ENCODE measurements at places on chromosomes 1 and 21.

DNA sequence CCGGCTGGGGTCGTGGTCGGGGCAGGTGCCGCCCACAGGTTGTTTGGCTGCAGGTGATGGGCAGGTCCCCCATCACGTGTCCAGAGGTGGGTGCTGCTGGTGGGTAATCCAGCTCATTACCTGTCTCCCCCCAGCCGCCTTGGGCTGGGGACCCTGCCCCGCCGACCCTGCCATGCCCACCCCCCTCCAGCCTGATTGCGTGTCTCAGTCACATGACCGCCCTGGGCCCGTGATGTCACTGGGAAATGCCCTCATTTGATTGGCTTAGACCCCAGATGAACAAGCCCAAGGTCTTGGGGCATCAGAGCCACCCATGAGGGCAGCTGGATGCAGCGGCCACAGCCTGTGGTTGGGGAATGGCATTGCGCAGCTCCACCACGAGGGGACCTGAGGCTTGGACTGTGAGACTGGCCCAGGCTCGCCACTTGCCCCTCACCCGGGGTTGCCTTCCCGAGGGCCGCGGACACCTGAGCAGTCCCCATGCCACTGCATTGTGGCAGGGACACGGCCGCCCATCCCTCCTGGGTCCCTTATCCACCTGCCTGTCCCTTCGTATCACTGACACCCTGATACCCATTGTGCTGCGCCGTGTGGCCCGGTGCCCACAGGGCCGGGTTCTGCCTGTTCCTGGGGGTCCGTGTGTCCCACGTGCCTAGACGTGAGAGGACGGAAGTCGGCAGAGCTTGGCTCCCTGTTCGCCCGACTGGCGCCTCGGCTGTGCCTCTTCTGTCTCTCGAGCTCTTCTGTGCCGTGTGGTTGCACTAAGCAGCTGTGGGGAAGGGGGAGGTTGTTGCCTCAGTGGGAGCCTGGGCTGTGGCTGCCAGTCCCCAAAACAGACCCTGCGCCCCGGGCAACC lies 68.0 kb downstream of the FAAP20 start:
- no peak for DNase-seq

DNA sequence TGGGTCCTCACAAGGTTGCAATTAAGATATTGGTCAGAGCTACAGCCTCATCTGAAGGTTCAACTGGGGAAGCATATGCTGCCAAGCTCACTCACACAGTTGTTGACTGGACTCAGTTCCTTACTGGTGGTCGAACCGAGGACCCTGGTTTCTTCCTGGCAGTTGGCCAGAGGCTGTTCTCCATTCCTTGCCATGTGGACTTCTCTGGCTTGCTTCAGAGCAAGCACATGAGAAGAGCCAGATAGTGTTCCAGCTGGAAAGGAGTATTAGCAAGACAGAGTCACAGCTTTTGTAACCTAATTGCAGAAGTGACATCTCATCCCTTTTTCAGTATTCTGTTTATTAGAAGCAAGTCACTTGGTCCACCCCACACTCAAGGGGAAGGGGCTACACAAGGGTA lies 23.6 kb downstream of the POU2F1 start:
- no peak for DNase-seq

DNA sequence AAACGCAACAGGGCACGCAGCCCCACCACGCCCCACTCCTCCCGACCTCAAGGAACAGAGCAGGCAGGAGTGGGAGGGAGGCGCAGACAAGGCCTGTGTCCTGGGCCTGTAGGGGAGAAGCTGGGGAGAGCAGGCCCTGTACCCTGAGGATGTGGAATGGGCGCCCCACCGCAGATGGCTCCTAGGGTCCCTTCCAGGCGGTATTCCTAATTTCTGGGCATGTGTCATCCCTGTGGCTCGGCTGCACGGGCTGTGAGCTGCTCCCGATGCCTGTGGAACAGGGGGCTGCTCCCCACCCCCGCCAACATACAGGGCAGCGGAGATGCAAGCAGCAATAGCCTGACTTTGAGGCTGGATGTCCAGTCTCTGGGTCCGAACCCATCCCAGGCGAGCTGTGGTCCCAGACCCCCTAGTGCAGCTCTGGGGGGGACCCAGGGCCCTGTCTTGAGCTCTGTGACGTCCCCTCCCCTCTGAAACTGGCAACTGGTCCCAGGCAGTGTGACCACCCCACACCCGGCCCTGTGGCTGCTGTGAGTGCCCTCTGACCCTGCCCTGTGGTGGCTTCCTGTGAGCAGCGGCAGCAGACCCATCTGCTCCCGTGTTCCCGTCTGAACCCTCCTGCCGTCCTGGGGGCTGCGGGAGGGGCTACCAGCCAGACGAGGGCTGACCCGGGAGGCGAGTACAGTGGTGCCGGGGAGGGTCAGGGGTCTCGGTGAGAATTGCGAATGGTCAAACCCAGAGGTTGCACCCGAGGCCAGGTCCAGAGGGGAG lies 13.9 kb upstream of the COL6A2 start:
- DNase-seq: no peak

- no peak for DNase-seq
Observed at GRCh38 chr21:15212206-15212605, 147.4 kb upstream of the NRIP1 start.

GRCh38 chr1:107724648-107725047 lies 240.3 kb downstream of the VAV3 start:
- no peak for DNase-seq

- DNase-seq: no peak
Observed at GRCh38 chr1:110135666-110136065, 14.6 kb upstream of the SLC6A17 start.

DNA sequence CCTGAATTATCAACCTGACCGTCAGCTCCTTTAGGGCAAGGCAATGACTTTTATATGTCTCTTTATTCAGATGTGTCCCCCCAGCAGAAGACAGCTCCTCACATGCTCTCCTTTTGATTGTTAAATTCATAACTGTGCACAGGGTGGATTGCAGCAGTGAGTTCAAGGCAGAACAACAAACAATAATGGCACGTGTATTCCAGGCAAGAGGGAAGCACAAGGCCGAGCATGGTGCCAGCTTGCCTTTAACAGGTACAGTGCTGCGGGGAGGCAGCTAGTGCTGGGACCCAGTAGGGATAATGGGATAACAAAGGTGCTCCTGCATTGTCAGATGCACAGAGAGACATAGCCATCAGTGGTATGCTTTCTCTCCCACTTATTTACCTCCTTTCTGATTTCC lies 248.4 kb downstream of the RHOU start:
- no peak for DNase-seq

- no peak for DNase-seq
Observed at GRCh38 chr1:57854436-57854835, 430.6 kb upstream of the DAB1 start.

DNA sequence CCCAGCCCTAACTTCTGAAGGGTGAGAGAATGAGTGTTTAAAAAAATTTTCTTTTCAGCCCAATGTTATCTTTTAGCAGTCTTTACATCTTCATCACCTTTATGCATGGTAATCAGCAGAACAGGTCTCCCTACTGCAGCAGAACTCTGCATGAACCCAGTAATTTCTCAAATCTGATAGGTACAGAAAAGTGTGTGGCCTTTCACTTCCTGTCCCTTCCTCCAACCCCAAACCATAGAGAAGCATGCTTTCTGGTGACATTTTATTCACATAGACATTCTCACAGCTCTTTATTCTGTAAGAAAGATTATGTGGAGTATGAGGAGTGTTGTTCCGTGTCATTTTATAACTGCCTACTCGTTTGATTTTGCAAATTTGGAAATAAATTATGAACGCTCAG lies 68.6 kb downstream of the RPAP2 start:
- DNase-seq: no peak

GRCh38 chr1:240212556-240212955 lies 120.9 kb downstream of the FMN2 start:
- DNase-seq: no peak

GRCh38 chr1:52180176-52180575 lies 38.3 kb downstream of the ZFYVE9 start:
- DNase-seq: no peak

GRCh38 chr1:246492611-246493245 lies 14.4 kb downstream of the SMYD3 start:
- peak; percentile 56 for DNase-seq

GRCh38 chr1:206974140-206974539 lies 3.9 kb upstream of the FCAMR start:
- DNase-seq: no peak

- peak; percentile 49 for DNase-seq
Observed at GRCh38 chr1:60759291-60759690, 323.1 kb upstream of the NFIA start.

DNA sequence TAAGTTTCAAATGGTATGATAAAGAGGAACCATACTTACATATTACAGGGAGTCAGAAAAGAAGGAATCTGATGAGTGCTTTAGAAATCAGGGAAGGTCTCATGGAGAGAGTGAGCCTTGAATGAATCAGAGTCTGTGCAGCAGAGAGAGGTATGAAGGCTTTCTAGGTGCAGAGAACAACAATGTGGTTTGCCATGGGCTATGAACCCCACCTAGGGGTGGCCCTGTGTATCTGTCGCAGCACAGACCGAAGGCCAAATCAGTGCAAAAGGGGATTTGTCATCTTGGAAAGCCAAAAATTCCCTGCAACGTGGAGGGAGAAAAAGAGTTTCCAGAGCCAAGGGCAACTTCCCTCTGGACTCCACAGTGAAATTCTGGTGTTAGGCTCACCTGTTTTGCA lies 3.5 kb downstream of the PAPPA2 start:
- peak; percentile 30 for DNase-seq

GRCh38 chr21:25608044-25608737 lies 910 bp upstream of the MRPL39 start:
- DNase-seq: peak; percentile 77
